Caco-2 (cell line): ENCODE measurements at places on chromosomes 3 and 15. TPM values are rescaled to one million over a fixed set of nuclear protein-coding genes. Genes with fewer than 3 reads are reported as not detected.

DNA sequence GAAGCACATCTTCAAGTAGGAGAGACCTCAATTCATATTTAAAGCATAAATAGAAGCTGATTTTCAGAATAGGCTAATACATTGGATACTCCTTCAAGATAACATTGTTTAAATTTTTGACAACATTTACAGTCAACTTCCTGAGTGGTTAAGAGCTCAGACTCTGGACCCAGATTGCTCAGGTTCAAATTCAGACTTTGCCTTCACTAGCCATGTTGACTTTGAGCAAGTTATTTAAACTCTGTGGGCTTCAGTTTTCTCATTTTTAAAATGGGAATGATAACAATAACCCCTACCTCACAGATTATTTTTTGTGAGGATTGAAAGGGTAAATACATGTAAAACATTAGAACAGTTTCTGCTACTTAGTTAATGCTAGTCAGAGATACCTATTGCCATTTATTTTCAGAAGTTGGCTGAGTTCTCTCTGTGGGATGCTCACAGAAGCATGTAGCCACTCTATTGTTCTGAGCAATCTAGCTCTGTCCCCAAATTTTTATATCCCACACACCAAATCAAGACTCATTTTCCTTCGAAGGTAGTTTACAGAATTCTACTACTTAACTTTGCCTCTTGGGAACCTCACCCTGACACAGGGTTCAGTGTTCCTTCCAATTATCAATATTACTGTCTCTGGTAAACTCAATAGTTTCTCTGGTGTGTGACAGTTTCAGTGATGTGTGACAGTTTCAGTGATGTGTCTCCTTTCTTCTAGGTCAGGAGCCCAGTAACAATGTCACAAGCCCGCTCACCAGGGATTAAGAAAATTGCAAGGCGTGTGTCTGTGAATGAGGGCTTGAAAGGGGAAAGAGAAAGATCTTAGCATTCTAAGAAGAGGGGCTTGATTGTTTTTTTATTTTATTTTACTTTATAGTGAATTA, 79.4 kb upstream of the OSTN start:
- H3K27ac ChIP-seq, result no peak overlapping the region
- DNase-seq, result no peak
- H3K4me3 ChIP-seq, result no peak overlapping the region
- no peaks in the 10 kb centered on the region for H3K4me1 ChIP-seq
- no peaks in the 10 kb centered on the region for H3K36me3 ChIP-seq

GRCh38 chr15:99212406-99212805, 37.0 kb downstream of the TTC23 start:
- no peak for DNase-seq
- no peaks in the 10 kb centered on the region for H3K27me3 ChIP-seq
- no peaks in the 10 kb centered on the region for H3K4me1 ChIP-seq
- H3K36me3 ChIP-seq, result no peaks in the 10 kb centered on the region

DNA sequence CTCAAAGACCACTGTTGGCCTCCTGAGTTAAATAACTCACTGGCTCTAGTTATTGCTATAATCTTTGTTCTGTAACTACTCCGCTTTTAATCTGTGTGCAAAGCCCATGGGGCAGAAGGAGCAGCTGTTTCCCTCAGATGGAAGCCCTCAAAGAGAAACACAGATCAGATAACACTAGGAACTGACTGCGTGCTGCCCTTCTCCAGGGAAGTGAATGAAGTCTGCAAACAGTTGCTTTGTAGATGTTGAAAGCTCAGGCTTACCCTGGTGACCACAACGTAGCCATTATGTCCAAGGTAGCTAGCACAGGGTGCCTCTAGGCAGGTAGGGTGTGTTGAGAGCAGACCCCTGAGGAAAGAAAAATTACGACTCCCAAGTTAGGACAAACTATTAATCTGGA, 152.3 kb upstream of the STAC start:
- no peak overlapping the region for H3K4me3 ChIP-seq
- H3K36me3 ChIP-seq, result no peaks in the 10 kb centered on the region
- DNase-seq, result no peak
- no peak overlapping the region for H3K27ac ChIP-seq

Gene TMIE
- total RNA-seq, result not detected in 2 replicates

GRCh38 chr3:44894485-44894884, 20.1 kb downstream of the TGM4 start:
- H3K4me1 ChIP-seq, result no peaks in the 10 kb centered on the region
- H3K27me3 ChIP-seq, result no peaks in the 10 kb centered on the region
- no peaks in the 10 kb centered on the region for H3K36me3 ChIP-seq
- H3K4me3 ChIP-seq, result no peak overlapping the region
- no peak overlapping the region for H3K27ac ChIP-seq

- no peak overlapping the region for H3K27ac ChIP-seq
- no peak overlapping the region for H3K4me3 ChIP-seq
- no peaks in the 10 kb centered on the region for H3K36me3 ChIP-seq
- H3K27me3 ChIP-seq, result no peaks in the 10 kb centered on the region
These were observed 5.2 kb downstream of the CAPN3 start for GRCh38 chr15:42364529-42364928.

GRCh38 chr3:89488800-89489580, 381.6 kb downstream of the EPHA3 start:
- H3K36me3 ChIP-seq, result no peaks in the 10 kb centered on the region
- no peak overlapping the region for H3K4me3 ChIP-seq
- no peak overlapping the region for H3K27ac ChIP-seq
- H3K4me1 ChIP-seq, result no peaks in the 10 kb centered on the region
- no peak for DNase-seq

GRCh38 chr3:146152834-146153233, 8.2 kb downstream of the PLOD2 start:
- H3K36me3 ChIP-seq, result peaks cover 1% of the 10 kb centered on the region; the same call in 1 of the 2 replicates
- DNase-seq, result no peak
- no peaks in the 10 kb centered on the region for H3K27me3 ChIP-seq
- H3K27ac ChIP-seq, result no peak overlapping the region

Gene SLC24A5
- total RNA-seq, result not detected in 2 replicates

Gene TYRO3
- 118 and 120 TPM in 2 replicates for total RNA-seq
